ENCODE measurements at places on chromosomes 3 and 15. TPM values are rescaled to one million over a fixed set of nuclear protein-coding genes. Genes with fewer than 3 reads are reported as not detected.

Gene CLDN16
- 0.25 TPM for total RNA-seq

Gene ZNF80
- not detected for total RNA-seq

Gene AQR
- 29.7 TPM for total RNA-seq

Gene KBTBD13
- not detected for total RNA-seq

Gene HSPBAP1
- 4.9 TPM for total RNA-seq

Gene DIS3L
- total RNA-seq, result 25.6 TPM
